Stimulated activated CD8-positive, alpha-beta memory T cell treated with anti-CD3 and anti-CD28 coated beads, Interleukin-12 subunit alpha, Interleukin-12 subunit beta, amount 100 ng/mL, for 4 hours (primary cell): ENCODE measurements at places on chromosomes 4 and X.

DNA sequence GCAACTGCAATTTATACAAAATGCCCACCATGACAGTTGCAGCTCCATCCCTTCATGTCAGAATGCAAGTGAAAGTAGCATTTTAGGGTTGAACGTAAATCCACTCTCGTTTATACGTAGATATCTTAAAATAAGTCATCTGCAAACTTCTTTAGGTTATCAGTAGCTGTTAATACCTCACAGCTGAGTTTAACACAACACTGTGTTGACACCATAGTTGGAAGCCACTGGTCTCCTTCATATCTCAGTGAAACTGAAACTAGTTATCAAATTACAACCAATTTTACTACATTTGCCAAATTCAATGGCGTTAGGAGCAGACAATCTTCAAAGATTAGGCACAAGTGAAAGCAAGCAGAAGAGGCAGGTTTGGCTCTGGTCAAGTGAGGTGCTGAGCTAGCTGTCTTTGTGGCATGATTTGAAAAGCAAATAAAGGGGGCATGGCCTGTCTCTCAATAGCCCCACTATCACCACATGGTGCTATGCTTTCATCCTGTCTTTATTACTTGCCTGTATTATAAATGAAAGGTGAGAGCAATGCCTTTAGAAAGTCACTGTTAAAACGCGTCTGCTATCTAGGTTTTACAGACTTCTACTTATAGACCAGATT is 12.3 kb downstream of the PPP3CA start:
- no peak for DNase-seq

DNA sequence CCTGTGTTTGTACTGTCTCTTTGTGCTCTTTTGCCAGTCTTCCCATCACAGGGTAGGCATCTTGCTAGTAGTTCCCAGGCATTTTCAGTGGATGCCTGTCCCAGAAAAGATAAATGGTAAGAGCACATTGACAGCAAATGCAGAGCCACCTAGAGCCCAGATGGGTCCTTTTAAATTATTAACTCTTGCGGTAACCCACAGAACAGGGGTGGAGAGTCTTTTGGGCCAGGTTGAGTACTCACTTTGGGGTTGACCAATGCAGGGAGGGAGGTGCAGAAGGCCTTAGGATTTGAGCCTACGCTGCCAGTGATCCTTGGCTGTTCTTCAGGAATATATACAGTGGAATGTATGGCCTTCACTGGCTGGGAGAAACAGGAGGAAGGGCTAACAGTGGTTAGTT is 173.8 kb downstream of the MSN start:
- DNase-seq = no peak

DNA sequence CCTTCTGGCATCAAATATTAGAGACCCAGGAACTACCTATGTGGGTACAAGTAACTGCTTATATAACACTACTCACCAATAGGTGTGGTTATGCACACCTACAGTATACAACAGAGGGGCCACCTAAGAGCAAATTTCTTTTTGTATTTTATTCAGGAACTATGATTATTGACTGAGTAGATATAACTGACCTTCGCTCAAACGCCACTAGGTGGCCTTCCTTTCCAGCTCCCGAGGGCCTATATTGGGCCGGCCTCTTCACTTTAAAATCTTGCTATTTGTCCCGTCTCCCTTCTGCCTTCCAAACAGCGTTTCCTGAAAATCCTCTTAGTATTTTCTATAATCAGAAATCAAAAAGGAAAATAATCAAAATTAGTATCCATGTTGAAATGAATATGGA is 19.9 kb upstream of the PABPC5 start:
- no peak for DNase-seq

- no peak for DNase-seq
These were observed 960.8 kb upstream of the PRKX start for GRCh38 chrX:4674028-4674782.

- no peak for DNase-seq
These were observed 6.1 kb upstream of the BOD1L1 start for GRCh38 chr4:13633671-13634070.

DNA sequence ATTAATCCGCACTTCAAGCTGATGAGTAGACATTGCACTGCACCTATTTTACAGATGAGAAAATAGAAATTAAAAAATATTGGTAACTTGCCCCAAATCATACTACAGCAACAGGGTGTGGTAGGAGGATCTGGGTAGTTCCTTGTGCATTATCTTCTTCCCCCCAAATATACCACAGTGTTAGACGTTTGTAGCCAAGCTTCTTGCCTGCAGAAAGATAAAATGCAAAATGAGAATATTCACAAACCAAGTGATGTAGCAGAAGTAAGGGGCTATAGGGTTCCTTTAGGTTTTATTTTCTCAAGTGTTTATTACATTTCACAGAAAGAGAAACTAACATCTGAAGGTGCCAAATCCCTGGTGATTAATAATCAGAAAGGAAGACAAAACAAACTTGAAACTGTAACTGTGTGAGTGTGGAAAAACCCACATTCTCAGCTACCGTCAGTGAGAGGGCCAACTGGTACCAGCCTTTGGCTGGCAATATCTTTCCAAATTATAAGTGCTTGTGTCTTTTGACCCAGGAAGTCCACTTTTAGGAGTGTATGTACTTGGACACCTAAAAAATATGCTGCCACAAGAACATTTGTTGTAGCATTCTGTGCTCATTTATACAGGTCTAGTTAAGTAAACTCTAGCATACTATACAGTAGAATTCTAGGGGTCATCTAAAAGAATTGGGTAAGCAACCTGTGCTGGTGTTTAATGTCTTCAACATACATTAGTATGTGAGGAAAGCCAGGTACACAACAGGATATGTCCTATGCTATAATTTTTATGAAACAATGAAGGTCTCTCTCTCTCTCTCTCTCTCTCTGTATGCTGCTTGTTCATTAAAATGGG is 6.7 kb upstream of the CD38 start:
- DNase-seq = no peak

DNA sequence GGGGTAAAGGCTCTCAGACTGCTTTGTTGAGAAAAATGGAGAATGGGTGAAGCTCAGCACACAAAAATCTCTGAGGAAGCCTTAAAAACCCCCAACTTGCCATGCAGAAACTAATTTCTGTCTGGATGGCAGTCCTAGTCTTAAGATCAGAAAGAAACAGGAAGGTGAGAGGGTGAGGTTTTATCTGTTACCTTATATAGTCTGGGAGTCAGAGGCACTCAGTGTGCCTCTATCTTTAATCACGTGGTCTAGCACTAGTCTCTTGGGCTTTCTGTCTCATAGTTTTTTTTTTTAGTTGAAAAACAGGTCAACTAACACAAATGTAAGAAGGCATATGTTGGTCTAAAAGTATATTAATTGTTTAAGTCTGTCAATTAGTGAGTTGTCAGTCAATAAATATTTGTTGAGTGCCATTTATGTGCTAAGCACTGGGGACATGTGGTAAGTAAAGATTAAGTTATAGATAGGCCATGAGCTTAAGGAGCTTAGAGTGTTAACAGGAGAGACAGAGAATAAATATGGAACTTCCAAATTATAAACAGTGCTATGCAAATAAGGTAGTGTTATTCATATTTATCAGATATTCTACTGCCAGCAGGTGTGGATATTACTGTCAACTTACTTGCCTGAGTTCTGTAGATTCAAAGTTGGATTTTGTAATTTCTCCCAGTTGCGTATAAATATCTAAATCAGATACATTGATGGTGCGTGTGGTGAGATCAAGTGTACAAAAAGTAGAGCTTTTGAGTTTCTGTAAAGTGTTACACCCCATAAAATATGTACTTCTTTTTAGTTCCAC is 7.0 kb downstream of the CYBB start:
- no peak for DNase-seq
